Cerebellum (tissue), 4 donors: ENCODE measurements at places on chromosomes 7 and 10.

DNA sequence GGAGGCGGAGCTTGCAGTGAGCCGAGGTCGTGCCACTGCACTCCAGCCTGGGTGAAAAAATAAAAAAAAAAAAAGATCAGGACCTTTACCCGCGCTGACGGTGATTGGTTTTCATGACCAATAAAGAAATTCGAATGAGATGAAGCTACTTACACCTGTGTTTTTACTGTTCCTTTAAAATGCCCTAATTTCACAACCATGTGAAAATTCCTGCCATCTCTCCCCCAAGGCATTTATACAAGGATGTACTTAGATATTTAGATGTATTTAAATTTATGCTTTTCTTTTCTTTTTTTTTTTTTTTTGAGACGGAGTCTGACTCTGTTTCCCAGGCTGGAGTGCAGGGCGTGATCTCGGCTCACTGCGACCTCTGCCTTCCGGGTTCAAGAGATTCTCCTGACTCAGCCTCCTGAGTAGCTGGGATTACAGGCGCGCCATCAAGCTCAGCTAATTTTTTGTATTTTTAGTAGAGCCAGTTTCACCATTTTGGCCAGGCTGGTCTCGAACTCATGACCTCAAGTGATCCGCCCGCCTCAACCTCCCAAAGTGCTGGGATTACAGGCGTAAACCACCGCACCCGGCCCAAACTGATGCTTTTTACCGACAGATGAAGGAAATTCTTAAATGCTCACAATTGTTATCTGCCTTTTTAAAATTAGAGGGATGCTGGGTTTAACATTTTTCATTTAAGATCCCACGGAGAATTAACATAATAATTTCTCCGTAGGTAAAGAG is 3.1 kb upstream of the PHYH start:
- no peak for DNase-seq

DNA sequence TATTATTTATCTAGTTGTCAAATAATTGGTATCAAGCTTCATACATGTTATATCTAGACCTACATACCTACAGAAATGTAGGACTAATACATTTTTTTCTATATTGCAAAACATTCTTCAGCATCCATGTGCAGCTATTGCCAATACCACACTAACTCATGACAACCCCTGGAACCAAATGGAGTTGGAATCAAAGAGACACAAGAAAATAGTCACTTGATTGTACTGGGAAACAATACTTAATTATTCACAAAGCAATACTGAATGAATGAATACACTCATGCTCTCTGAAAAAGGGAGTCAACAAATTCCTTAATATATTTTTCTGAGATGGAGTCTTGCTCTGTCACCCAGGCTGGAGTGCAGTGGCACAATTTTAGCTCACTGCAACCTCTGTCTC is 10.4 kb upstream of the CFAP43 start:
- DNase-seq: no peak

- no peak for DNase-seq
These were observed 72.4 kb upstream of the MKLN1 start for GRCh38 chr7:131255242-131255641.

GRCh38 chr7:114656466-114656865 is 241.9 kb downstream of the FOXP2 start:
- DNase-seq: peak; percentile 1

DNA sequence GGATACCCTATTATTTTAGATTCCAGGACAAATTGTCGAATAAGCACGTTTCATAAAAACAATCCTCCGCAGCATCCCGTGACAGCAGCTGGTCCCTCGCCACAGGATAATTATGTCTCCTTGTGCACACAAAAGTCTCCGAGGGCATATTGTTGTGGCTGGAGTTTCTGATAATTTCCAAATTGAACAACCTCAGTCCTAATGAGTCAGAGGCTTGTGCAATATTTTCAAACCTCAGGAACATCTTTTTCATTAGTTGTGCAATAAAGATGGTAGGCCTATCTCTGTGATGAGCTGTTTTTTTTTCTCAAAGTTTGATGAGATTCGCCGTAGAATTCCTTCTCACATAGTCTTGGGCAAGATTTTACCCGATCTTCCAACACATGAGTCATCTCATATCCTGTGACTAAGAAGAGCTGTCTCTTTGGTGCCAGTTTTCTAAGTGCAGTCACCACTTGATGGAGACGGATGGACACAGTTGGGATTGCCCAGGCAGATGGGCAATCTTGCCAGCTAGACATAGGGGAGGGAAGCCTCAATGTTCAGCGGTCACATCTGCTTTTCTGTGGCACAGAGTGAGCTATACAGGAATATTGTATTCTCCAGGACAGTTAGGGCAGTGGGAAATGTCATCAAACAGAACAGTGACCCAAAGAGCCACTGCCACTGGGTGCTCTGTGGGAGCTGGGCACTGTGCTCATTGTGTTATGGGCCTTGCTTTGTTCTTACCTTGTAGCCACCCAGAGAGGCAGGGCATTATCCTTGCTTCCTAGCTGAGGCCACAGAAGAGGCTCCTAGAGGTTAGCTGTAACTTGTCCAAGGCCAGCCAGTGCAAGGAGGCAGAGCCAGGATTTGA is 7.8 kb downstream of the HTRA1 start:
- no peak for DNase-seq

DNA sequence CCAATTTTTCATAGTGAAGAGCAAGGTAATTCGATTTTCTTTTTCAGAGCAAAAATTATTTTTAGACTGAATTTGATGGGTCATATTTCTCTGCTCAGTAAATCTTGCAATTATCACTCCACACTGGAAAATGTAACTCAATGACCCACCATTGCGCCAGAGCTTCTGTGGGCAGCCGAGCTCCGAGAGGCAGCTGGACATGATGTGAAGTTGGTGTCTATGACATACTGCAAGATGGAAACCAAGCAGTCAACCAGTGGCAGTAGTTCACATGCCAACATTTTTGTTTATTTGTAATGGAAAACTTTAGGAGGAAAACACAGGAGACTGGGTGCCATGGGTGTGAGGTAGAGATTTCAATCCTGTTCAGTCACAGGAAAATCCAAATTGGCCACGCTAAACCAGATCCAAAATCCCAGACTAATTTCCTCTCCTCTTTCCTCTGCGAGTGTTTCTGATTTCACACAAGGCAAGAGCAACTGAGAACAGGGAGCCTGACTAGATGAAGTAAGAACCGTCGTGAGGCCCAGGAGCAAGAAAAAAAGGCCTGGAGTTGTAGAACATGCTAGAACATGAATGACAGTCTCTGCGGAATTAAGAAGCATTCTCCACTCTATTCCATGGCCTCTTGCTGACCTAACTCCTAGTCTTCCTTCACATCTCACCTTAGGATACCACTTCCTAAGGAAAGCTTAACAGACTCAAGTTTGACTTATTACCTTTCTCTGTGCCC is 39.3 kb downstream of the CALD1 start:
- no peak for DNase-seq

GRCh38 chr10:99743841-99744240 is 11.8 kb downstream of the CUTC start:
- DNase-seq: no peak

- DNase-seq: no peak
These were observed 309.1 kb downstream of the MDFIC start for GRCh38 chr7:115230882-115231571.

- no peak for DNase-seq
These were observed 135.3 kb downstream of the KIAA1217 start for GRCh38 chr10:24344279-24344678.

DNA sequence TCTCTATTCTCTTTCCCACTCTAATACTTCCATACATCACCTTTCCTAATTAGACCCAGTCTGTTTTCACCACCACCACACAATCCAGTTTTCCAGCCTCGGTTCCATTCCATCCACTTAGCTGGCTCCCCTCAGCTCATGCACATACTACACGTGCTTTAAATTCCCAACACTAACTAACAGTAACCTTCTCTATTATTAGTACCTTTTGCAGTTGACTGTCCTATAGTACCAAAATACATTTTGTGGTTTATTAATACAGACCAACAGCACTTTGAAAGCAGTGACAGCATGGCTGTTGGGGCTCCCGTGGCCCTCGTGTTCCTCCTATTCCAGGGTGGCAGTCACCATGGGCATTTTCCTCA is 64.9 kb downstream of the LARP4B start:
- DNase-seq: no peak

DNA sequence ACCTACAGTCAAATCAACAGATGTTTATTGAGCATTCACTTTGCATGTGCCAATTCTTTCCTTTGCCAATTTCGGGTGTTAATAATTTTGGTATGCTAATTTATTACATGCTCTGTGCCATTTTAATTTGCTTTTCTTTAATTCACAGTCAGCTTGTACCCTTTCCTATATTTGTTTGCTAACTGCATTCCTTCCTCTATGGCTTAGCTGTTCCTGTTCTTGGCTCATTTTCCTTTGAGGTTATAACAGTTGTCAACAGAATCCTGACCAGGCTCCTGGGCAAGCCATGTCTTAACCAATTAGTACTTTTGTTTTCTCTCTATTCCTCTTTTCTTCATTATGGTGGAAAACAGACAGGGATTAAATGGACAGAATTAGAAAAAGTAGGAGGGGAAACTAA is 73.6 kb upstream of the RPA3 start:
- no peak for DNase-seq

DNA sequence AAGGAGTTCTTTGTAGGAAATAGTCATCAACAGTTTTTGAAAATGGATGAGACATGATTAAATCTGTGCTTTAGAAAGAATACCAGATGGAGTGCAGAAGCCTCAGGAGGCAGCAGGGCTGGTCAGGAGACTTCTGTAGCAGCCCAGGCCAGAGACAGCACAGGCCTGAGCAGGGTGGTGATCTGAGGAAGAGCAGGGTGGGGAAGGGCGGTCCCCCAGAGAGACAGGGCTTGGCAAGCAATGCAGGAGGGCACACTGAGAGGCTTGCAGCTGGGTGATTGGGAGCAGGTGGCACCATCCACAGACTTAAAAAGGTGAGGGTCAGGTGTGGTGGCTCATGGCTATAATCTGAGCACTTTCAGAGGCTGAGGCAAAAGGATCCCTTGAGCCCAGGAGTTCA is 4.3 kb upstream of the SMKR1 start:
- DNase-seq: no peak

- DNase-seq: no peak
These were observed 26.7 kb downstream of the PIK3CG start for GRCh38 chr7:106891548-106892410.
